ENCODE measurements at places on chromosomes 4 and X.

- DNase-seq, result no peak
Measured at GRCh38 chr4:169437299-169438047, 166.7 kb upstream of the SH3RF1 start.

DNA sequence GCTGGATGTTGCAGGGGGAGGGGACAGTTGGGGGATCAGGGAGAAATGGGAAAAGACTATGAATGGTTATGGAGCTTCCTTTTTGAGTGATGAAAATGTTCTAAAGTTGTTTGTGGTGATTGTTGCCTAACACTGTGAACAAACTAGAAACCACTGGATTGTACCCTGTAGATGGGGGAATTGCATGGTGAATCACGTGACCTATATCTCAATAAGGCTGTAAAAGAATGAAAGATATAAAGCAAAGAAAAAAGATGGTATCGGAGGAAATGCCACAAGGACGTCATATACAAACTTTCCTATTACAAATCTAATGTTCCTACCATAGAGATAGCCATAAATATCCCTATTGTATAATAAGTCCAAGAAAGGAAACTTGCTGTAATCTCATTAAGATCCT, 20.6 kb upstream of the CT55 start:
- no peak for DNase-seq

DNA sequence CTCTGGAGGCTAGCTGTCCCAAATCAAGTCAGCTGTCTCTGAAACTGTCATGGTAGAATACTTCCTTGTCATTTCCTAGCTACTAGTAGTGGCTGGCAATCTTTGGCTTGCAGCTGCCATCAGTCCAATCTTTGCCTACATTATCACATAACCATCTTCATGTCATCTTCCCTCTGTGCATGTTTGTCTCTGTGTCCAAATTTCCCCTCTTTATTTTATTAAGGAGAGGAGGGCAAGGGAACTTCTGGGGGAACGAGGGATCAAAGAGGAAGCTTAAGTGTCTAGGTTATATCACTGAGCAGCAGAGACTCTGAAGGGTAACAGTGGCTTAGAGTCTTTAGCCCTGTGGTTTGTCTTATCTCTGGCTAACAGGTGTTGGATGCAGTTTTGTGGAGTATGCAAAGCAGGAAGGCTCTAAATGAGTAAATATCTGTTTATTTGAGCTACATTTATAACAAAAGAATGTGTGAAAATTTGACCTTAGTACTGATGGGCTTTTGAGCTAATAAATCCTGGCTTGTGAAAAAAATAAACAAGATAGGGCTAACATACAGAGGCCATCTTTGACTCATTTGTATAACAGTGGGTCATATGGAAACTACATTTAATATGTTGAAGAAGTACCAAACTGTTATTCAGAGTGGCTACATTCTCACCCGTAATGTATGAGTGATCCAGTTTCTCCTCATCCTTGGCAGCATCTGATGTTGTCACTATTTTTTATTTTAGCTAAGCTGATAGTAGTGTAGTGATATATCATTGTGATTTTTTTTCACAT, 49.4 kb upstream of the ENOX2 start:
- DNase-seq, result peak; percentile 86

- DNase-seq, result no peak
Measured at GRCh38 chr4:41339812-41340809, 83.4 kb downstream of the UCHL1 start.

DNA sequence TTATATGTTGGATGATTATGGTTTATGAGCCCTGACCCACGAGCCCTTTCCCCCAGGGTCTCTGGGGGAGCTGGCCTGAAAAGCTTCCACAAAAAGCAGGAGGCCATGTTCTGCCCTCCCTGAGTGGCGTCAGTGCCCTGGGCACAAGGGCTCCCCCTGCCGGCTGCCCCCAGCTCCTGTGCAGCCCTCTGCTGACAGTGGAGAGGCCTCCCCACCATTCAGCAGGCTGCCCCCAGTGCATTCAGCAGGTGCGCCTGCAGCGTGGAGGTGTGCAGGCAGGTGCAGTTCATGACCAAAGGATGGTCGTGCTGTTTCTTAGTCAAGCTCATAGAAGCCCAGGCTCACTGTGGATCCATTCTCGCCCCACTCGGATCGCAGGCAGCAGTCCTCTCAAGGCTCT, 12.5 kb upstream of the S100P start:
- DNase-seq, result no peak

DNA sequence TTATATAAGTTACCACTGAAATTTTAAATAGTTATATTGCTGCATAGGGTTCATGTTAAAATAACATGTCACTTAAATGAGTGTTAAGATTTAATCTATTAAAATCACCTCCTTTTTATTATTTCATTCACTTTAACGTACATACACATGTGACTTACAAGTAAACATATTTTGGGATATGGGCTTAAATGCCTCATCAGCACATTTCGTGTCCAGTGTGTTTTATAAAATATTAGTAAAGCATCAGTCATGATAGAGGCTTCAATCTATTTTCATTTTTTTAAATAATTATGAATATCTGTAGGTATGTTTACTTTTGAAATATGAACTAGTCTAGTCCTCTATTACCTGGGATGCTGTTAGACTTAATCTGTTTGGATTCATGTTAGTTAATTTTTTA, 143.6 kb downstream of the NPNT start:
- DNase-seq, result no peak

DNA sequence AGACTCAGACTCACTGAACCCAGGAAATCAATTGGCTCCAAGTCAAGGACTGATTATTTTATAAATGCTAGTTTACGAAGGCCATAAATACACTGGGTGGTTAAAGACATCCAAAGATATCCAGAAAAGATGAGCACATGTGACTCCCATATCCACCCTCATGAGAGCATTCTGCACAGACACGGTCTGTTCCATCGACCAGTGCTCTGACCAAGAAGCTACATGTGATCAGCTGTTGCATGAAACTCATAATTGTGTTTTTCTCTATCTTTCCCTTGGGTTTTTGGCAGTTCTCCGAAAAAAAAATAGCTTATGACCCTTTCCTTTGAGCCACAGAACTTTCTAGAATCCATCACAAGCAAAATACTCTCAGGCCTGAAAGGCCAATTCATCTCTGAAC, 2.7 kb upstream of the PIR start:
- no peak for DNase-seq

- DNase-seq, result no peak
Measured at GRCh38 chrX:39762266-39762841, 335.4 kb downstream of the BCOR start.

- no peak for DNase-seq
Measured at GRCh38 chr4:115343171-115343570, 229.8 kb upstream of the NDST4 start.

DNA sequence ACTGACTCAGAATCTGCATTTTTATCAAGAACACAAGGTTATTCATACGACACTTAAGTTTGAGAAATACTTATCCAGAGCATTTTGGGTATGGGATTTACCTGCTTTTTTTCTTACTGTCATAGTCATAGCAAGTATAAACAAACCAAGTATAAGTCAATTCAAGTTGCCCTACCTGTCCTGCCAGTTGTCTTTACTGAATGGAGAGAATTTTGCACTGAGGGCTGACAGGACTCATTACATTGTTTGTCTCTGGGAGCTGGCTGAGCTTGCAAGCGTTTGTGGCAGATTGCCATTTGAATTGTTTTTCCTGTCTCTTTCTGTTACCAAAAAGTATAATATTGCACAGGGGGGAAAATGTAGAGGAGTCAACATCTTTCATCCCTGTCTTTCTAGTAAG, 278.9 kb upstream of the MAGEC2 start:
- no peak for DNase-seq

- no peak for DNase-seq
Measured at GRCh38 chr4:110624398-110624780, 1.5 kb upstream of the PITX2 start.

DNA sequence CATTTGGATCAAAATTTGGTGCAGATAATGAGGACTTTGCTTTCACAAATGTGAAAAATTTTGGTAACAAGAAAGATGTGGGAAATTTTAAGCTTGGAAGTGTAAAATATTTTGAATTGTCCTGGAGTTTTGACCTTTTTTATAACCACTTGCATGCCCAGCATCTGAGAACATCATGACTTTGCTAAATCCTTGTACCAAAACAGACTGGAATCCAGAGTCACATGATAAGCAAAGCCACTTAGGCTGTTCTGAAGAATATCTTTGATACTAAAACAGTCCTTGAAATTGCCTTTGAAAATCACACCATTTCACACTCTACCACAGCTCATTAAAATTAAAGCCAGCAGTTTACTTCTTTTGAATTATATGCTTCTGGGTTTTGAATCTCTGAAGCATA, 2.5 kb upstream of the PPM1K start:
- no peak for DNase-seq

DNA sequence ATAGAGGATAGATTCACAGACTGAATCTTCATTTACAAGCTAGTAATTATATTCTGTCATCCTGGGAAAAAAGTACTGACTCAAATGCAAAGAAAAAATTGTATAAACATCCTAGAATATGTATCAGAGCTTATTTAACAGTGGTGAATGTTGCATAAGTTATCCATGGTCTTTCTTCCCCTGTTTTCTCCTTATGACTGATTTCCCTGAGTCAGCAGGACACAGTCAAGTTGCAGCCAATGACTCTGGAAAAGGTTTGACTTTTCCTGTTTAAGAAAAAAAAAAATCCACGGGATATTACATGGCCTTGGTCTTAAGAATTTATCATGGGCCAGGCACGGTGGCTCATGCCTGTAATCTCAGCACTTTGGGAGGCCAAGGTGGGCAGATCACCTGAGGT, 36.5 kb downstream of the INPP4B start:
- no peak for DNase-seq

DNA sequence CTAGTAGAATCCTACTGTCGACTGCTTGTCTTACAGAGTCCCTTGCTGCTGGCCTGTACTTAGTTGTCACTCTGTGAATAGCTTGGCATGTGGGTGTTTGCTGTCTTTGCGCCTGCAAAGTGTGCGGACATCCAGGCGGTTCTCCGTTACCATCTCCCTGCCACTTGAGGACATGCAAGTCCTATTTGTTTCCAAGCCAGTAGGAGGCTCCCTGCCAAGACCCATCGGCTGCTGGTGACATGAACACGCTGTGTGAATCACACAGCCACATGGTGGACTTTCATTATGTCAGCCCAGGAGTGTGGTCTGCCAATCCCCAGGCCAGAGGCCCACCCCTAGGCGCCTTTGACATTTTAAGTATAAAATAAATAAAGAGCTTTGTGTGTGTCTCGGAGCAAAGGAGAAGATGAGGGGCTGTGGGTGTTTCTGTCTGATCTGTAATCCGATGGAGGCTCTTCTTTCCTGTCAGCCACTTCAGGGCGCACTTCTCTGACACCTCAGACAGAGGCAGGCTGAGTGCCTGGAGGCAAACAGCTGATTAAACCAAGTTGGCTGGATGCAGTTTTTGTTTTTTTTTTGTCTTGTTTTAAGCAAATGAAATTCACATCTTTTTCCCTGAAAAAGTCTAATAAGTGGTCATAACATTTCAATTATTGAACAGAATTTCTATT, 51.5 kb downstream of the ALPK1 start:
- DNase-seq, result no peak

GRCh38 chr4:4402966-4403365, 16.1 kb downstream of the NSG1 start:
- no peak for DNase-seq

- no peak for DNase-seq
Measured at GRCh38 chr4:81965454-81965853, 408.3 kb downstream of the HNRNPD start.

DNA sequence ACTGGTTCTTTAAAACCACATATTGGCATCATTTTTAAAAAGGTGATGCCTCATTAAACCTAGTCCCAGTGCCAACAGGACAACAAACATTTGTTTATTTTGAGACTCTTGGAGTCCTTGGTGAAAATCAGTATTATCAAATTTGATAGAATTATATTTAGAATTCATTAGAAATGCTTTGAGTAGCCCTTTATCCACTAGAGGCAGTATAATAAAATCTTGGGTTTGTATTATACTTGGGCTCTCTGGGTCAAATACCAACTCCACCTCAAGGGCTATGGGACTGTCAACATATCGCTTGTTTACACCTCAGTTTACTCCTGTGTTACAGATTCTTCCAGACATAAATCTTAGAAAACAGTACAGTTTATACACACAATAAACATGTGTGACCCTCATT, 335.7 kb upstream of the FSTL5 start:
- no peak for DNase-seq

DNA sequence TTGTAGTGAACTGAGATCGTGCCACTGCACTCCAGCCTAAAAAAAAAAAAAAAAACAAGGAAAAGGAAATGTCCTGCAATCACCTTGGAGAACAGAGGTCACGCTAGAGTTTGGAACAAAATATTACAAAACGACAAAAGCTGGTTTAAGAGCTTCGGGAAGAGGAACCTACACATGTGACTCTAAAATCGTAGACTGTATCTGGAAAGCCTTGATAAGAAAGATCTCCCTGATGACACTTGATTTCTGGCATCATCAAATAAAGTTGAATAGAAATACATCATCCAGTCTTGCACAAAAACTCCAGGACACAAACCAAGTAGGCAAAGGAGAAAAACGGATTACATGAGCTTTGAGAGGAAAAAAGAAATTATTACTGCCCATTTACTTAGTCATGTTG, 31.1 kb upstream of the DOCK11 start:
- peak; percentile 3 for DNase-seq

- DNase-seq, result no peak
Measured at GRCh38 chrX:57985951-57986350, 75.7 kb upstream of the ZXDA start.

DNA sequence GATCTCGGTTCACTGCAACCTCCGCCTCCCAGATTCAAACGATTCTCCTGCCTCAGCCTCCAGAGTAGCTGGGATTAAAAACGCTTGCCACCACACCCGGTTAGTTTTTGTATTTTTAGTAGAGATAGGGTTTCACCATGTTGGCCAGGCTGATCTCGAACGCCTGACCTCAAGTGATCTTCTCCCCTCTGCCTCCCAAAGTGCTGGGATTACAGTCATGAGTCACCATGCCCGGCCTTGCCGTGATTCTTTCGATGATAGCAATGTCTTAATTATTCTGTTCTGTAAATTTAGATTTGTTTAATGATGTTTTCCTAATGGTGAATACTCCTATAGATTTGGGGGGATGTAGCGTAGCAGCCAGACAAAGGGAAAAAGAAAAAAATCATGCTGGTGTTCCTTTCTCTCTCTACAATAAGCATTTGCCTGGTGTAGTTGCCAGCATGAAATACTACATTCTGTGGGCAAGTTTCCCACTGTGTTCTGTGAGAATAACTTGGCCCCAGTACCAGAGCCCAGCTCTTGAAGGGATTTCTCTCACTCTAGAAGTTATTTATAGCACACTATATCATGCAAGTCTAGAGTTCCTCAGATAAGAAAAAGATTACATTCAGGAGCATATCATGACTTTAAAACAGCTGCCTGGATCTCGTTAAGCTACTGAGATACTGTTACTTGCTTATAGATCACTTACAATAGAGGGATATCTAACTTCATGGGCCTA, 15.4 kb downstream of the NIPAL1 start:
- no peak for DNase-seq

- DNase-seq, result no peak
Measured at GRCh38 chrX:132119283-132119682, 8.5 kb downstream of the FRMD7 start.

GRCh38 chr4:112251019-112251643, 19.5 kb downstream of the AP1AR start:
- no peak for DNase-seq

Data from hematopoietic multipotent progenitor cell treated with erythropoietin and hydrocortisone succinate and interleukin-3 and kit ligand, for 8 days (in vitro differentiated cells).